ENCODE measurements at places on chromosomes 4 and X.

DNA sequence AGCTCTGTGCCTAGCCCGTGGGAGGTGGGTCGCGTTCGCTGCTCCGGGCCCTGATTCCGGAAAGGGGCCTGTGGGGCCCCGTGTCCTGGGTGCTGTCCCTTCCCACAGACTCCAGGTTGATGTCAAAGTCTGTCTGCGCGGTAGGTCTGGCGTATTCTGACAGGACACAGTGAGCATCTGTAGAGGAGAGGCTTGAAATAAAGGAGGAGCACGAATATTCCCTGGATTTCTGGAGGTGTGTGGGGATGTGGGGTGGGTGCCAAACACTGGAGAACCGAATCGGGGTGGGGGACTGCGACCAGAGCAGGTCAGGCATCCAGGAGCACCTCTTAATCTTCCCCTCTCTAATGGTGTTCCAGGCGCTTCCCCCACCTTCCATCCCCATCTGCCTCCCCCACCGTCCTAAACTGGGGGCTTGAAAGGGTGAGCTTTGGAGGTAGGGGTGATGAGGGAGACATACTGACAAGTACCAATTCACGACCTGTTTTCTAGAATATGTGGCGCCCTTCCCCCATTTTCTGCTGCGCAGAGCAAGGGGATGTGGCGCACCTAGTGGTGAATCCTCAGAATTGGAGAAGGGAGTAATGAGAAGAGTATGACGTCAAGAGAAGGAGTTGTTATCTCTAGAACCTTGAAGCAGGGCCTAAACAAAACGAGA lies 877 bp downstream of the GPRASP1 start:
- peak; percentile 83 for DNase-seq
- no peaks in the 10 kb centered on the region for H3K27me3 ChIP-seq

DNA sequence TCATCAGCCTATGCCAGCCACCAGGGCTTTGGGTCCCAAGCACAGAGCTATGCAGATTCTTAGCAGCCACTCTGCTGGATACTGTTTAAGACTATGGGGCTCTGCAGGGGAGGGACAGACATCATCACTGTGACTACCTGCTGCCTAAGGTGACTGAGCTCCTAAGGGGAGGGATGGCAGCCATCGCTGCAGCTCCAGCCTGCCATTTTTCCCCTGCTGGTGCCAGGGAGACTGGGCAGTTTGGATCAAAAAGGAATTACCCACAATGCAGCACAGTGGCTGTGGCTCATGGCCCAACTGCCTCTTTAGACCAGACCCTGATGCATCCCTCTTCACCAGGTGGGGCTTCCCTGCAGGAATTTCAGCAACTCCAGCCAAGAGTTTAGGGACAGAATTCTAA lies 28.6 kb upstream of the INPP4B start:
- H3K4me3 ChIP-seq = no peak overlapping the region
- no peaks in the 10 kb centered on the region for H3K4me1 ChIP-seq
- no peak for DNase-seq

GRCh38 chr4:82705928-82706300 lies 92.7 kb downstream of the SCD5 start:
- H3K36me3 ChIP-seq = peaks cover 5% of the 10 kb centered on the region
- H3K27ac ChIP-seq = no peak overlapping the region
- peaks cover 15% of the 10 kb centered on the region for H3K4me1 ChIP-seq
- no peak for DNase-seq
- no peaks in the 10 kb centered on the region for H3K27me3 ChIP-seq

DNA sequence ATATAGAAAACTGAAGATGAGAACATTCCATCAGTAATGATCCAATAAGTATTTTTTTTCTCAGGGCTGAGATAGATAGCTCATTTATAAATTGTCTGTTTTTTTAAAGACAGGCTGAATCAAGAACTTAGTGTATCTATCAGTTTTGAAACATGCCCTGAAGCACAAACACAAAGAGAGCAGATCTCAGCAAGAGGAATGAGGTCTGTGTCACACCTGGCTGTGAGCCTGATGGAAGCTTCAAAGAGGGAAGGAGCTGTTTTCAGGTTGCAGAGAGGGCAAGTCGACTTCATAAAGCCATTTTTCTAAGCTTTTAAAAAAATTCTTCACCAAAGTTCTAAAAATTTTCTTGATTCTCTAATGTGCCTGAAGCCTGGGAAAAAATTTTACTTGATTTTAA lies 434.9 kb downstream of the PDGFC start:
- no peak for DNase-seq
- no peaks in the 10 kb centered on the region for H3K4me1 ChIP-seq
- no peak overlapping the region for H3K4me3 ChIP-seq
- no peaks in the 10 kb centered on the region for H3K27me3 ChIP-seq
- H3K27ac ChIP-seq = no peak overlapping the region

Measured in sigmoid colon (tissue), 7 donors.